ENCODE measurements at places on chromosomes 2 and 18. TPM values are rescaled to one million over a fixed set of nuclear protein-coding genes. Genes with fewer than 3 reads are reported as not detected.

GRCh38 chr2:216477283-216478035 is 21.2 kb upstream of the RPL37A start:
- DNase-seq, result no peak

- no peak for DNase-seq
Measured at GRCh38 chr2:154992826-154993225, 294.3 kb downstream of the KCNJ3 start.

GRCh38 chr2:108215794-108216211 is 24.0 kb upstream of the SULT1C3 start:
- peak; percentile 54 for DNase-seq

Gene CYP27A1
- total RNA-seq, result 12.2 TPM

GRCh38 chr2:214774108-214774507 is 35.4 kb downstream of the BARD1 start:
- no peak for DNase-seq

- no peak for DNase-seq
Measured at GRCh38 chr2:182890773-182891378, 24.4 kb upstream of the FRZB start.

- no peak for DNase-seq
Measured at GRCh38 chr18:38006541-38006940, 440.9 kb upstream of the CELF4 start.

DNA sequence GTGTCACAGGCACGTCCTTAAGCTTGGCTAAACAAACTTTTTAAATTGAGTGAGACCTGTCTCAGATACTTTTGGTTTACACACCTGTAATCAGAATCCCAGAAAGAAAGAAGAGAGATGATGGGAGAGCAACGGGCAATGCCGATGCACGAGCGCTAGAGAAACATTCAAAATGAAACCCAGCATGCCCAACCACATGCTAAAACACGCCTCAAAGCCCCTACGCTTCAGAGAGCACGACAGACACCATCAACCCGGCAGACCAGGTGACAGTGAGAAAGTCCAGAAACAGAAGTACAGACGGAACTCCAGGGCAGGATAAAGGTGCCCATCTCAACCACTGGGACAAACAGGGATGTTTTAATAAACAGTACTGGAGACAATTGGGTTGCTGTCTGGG is 85.5 kb downstream of the HDAC4 start:
- DNase-seq, result no peak

Gene FAM117B
- total RNA-seq, result 7.5 TPM

DNA sequence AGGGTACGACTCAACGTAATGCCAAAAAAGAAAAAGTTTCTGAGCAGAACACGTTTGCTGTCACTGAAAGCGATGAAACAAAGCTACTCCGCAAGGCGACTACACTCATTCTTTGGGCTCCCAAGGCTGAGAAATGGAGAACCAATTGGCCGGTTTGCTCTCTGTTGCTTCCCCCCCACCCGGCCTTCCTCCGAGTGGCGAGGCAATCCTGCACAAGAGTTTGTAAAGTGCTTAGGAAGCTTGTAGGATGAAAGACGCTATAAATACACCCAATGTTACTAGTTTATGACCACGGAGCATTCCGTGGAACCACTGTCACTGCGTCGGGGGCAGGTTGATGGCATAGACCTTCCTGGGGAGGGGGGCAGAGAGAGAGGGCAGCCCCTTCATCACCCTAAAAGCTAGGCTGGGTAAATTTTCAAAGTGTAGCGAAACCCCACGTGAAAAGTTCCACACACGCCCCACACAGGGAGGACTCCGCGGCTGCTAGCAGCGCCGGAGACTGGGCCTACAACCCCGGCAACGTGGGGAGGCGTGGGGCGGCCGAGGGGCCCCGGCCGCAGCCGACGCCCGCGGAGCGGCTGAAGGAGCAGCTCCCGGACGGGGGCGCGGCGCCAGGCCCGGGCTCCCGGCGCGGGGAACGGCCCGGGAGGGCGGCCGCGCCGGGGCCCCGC is 915 bp downstream of the CUL3 start:
- DNase-seq, result peak; percentile 27

DNA sequence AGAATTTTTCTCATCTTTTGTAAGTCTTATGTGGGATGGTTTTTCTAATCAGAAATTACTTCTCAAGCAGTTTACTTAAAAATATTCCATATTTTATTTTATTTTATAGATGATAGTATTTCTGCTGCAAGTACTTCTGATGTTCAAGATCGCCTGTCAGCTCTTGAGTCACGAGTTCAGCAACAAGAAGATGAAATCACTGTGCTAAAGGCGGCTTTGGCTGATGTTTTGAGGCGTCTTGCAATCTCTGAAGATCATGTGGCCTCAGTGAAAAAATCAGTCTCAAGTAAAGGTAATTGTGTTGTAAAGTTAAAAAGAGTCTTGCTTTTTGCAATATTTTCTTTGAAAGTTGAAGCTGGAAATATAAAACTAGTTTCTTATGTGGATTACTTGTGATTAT is 76.2 kb downstream of the EML4 start:
- no peak for DNase-seq

GRCh38 chr18:41311571-41312547 is 643.2 kb upstream of the PIK3C3 start:
- no peak for DNase-seq

Gene PTPN2
- total RNA-seq, result 58.1 TPM

Gene CD28
- not detected for total RNA-seq

GRCh38 chr2:60073201-60073600 is 480.3 kb downstream of the BCL11A start:
- DNase-seq, result no peak

- no peak for DNase-seq
Measured at GRCh38 chr2:113910110-113910717, 20.3 kb downstream of the ACTR3 start.

DNA sequence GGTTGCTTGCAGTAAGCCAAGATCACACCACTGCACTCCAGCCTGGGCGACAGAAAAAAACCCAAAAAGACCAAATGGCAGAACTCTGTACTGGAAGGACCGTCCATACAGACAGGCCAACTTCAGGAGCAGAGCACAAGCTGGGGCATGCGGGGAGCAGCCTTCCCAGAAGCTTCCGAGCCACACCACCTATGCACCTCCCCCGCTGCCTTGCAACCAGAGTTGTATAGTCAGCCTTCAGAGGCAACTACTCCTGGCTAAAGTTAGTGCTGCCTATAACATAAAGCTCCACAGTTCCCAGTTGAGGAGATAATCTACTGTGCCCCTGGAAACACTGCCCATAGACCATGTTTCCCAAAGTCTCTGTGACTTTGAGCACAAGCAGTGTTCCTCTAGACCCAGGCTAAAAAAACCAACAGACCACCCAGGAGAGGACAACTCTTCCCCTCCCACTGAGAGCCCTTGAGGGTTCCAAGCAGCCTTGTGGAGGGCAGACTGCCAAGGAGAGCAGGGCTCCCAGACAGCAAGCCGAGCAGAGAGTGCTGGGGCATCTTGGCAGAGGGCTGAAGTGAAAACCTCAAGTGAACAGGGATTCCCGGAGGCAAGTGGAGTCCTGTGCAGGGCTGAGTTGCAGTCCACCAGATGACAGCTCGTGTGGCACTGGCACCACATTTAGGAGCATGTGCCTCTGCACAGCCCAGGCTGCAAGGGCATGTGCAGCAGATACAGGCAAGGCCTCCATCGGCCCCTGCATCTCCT is 6.8 kb downstream of the SFT2D3 start:
- no peak for DNase-seq

DNA sequence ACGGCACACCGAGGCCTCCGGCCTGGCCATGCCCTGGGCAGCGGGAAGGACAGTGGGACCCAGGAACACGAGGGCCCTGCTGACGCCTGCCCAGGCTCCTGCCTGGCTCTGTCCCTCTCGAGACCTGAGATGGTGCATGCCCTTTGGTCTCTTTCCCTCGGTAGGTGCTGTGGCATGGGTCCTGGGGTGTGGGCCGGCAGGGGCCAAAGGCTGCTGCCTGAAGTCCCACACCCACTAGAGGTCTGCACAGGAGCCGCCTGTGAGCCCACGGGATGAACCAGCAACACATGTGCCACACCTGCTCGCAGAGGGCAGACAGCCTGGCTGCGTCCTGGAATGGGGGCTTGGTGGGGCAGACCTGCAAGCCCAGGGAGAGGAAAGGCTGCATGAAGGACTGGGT is 73.3 kb downstream of the NDUFA10 start:
- no peak for DNase-seq

Gene LHCGR
- total RNA-seq, result not detected

Gene SERPINB12
- not detected for total RNA-seq

GRCh38 chr2:14776216-14776615 is 143.7 kb downstream of the LRATD1 start:
- DNase-seq, result peak; percentile 9

Gene CNTNAP5
- not detected for total RNA-seq

DNA sequence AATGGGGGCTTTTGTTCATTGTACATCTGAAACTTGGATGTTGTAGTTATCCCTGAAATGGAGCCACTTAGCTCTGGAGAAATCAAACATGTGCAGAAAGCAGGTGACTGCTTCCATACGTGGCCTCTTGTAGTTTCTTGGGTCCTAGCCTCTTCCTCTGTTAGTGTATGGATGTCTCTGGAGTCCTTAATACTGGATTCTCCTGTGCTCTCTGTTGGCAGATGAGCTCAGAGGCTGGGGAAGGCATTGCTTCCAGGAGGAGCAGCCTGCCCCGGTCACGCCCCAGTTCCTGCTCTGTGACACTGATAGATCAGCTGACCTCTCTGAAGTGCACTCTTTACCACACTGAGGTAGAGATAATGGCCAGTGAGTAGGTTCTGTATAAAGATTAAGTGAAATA is 176.2 kb downstream of the LDLRAD4 start:
- DNase-seq, result no peak

DNA sequence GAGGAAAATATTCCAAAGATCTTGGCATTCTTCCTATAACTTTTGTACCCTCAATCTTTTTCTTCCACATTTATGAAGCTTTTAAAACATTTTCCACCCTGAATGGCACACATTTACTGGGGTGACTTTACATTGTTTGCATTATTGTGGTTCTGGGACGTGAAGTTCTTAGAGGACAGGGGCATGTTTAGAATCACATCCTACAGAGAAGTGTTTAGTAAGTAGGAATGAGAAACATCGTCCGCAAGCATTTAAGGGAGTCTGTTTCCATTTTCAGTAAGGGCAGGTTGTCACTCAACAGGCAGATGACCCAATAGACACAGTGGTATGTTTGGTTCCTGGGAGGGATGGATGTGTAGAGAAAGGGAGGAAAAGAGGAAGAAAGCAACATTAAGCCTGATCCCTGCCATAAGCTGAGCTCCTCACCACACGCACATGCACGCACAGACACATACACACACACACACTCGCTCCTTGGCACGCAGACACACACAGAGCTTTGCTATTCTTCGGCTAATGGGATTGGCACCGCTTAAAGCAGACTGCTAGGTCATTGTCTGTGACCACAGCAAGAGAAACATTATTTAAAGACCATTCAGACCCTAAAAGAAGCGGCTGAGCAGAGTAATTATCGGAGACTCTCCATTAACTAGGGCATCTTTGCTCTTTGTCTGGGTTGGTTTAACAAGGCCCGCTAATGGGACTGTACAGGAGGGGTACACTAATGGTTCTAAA is 14.2 kb upstream of the PLEKHM3 start:
- DNase-seq, result no peak

Gene HNMT
- 56.5 TPM for total RNA-seq

- no peak for DNase-seq
Measured at GRCh38 chr2:2746731-2747130, 415.7 kb upstream of the MYT1L start.

Gene GAL3ST2
- 0.27 TPM for total RNA-seq

- no peak for DNase-seq
Measured at GRCh38 chr2:155301221-155301620, 602.7 kb downstream of the KCNJ3 start.

DNA sequence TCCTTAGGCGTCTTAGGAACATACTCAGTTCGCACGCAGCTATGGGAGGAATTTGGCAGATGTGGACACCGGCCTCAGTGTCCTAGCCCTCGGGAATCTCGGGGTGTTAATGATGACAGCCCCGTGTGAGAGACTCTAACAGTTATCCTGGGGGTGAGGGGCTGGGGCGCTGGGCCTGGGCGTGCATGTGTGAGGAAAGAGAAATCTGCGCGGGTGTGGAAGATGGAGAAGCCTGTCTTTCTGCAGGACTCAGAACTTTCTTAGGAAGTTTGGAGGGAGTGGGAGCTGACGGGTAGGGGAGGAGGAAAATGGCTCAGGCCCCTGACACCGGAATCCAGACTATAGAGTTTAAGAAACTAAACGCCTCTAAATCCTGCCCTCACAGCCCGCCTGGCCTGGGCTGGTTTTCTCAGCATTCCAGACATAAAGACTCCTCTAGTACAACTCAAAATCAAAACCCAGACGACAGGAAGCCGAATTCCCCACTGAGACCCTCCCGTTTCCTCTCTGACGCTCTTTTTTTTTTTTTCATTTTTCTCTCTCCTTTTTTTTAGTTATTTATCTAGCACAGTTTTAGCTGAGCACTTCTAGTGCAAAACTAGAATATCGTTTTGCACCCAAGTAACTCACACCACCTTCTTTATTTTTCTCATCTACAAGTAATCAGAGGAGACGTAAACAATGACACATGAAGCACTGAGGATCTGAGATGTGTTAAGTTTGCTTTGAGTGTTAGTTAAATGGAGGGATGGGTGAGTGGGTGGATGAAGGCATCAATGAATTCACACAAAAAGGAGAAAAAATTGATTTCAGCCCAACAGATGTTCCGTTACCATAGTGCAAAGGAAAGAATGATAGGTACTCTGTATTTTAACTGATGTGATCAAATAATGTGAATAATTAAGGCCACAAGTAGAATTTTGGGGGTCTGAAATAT is 1.2 kb upstream of the HAAO start:
- no peak for DNase-seq

DNA sequence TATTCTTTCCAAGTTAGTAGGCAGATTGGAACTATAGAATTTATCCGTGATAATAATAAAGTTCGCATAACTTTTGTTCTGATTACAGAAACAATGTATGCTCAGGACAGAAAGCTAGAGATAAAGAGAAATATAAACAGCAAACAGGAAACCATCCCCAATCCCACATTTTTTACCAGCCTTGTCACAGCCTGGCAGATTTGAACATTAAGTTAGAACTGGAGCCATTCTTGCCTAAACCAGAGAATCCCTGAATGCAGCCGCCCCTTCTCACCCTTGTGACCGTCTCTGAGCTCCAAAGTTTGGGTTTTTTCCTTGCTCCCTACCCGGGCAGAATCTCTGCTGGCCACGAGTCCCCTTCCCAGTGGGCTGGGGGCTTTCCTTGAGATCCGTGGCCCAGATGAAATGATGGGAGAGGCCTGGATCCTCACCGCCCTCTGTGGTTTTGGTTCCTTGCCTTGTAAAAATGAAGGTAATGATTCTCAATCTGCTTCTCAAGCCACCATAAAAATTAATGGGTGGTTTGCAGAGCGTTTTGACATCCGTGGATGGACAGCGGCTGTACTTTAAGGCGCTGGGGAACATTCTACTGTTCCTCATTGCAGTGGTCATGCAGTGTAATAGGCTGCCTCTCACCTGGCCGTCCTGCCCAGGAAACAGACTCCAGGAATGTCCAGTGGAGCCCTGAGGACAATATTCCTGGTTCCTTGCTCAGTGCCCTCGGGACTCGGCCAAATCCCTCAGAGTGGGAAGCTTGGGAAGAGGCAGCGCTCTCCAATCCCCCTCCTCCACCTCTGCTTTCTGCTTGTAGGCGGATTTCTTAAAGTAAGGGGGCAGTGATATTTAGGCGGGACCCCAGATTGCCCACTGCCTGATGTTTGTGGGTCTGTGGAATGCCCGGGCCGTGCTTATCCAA is 1.6 kb downstream of the SH3BP4 start:
- no peak for DNase-seq

GRCh38 chr2:70560040-70560439 is 6.4 kb upstream of the TGFA start:
- DNase-seq, result no peak

Gene ASPRV1
- total RNA-seq, result 0.27 TPM

GRCh38 chr18:5197461-5197860 is 404 bp upstream of the AKAIN1 start:
- no peak for DNase-seq

- DNase-seq, result no peak
Measured at GRCh38 chr2:73821227-73821626, 7.5 kb upstream of the STAMBP start.

Gene RPRM
- 2.1 TPM for total RNA-seq
